ENCODE measurements at places on chromosomes 1 and 21.

GRCh38 chr1:169138866-169139670, 32.6 kb downstream of the ATP1B1 start:
- DNase-seq: peak; percentile 73

GRCh38 chr1:172146141-172146850, 274.2 kb upstream of the C1orf105 start:
- DNase-seq: no peak

GRCh38 chr1:48596046-48596445, 124.0 kb upstream of the SPATA6 start:
- DNase-seq: no peak

- no peak for DNase-seq
Measured at GRCh38 chr1:115428676-115429075, 90.6 kb upstream of the NGF start.

- DNase-seq: peak; percentile 13
Measured at GRCh38 chr1:165431079-165431478, 13.8 kb downstream of the RXRG start.

- DNase-seq: no peak
Measured at GRCh38 chr1:170893655-170894297, 41.6 kb upstream of the MROH9 start.

GRCh38 chr1:76021846-76022245, 52.7 kb upstream of the ST6GALNAC3 start:
- DNase-seq: no peak

DNA sequence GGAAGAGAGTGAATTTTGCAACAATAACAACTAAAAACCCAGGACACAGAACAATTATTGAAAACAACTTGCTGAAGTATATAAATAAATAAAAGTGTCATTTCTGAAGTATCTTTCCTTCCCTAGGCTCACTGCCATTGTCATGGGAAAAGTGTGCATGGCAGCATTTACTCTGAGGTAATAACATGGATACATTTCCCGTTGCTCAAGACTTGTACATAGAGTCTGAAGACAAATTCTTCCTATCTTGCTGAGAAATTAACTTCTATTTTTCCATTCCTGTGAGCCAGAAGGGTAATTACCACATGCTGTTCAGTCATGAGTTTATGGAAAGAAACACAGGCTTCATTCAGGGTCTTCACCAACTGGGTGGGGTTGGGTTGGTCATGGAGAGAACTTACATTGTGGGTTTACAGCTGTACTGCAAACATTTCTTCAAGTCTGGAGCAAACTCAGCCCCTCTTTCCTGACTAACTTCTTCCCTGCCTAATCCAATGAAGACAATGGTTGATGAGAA, 32.2 kb downstream of the ST6GALNAC3 start:
- no peak for DNase-seq

- DNase-seq: no peak
Measured at GRCh38 chr1:18668750-18669404, 38.2 kb downstream of the PAX7 start.

DNA sequence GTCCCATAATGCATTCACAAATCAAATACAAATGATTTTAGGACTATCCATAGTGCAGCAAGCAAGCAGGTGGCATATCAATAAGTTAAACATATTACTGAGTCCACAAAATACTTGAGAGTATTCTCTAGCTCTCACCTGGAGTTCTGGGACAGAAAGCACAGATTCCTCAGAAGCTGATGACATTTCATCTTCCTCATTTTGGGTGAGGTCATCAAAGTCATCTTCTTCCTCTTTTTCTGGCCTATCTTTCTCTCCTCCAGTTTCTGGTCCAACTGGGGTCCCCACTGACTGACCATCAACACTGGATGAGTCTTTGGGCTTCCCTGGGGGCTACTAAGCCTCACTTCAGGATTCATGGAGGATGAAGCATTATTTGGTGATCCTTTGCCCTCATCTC, 38.9 kb downstream of the YY1AP1 start:
- no peak for DNase-seq

DNA sequence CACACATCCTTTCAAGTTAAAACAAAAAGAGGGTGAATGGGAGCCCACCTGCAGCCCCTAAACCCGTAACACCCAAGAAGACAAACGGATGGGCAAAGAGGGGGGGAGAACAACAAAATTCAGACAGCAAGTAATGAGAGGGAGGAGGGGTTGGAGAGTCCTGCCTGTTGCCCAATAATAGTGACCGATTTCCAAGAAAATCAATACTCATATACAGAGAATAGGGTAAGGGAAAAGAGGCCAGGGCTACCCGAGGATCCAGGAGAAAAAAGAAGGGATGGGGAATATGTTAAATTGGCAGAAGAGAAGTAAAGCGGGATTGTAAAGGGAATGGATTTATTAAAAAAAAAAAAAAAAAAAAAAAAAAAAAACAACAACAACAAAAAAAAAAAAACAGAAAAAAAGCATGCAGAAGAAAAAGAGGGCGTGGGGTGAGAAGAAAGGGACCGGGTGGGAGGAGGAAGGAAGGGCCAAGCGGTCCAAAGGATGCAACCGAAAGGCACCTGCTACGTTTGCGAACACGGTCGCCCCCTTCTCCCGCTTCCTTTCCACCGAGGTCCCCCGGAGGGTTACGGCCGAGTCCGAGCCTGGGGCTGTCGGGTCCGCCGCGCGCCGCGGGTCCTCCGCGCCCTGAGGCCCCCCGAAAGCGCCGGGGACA, 930 bp downstream of the SLC30A10 start:
- peak; percentile 28 for DNase-seq

DNA sequence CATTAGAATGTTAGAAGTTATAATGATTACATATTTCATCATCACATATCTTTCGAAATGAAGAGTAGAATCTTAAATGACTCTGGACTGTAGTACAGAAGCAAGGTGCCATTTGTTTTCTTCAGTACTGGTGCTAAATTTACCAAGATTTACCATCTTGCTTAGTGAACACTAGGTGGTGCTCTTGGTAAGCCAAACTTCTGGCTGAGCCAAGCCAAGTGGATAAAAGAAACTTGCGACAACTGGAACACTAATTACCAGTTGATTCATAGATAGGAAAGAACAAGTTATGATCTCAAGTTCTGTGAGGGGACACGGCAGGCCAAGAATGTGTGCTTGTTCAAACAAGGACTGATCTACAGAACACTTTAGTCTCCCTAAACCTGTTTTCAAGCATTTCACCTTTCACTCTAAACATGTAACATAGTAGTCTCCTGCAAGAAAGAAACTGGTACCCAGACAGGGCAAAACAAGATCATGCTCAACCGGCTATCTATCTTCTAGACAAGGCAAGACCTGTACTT, 19.8 kb downstream of the SPRTN start:
- DNase-seq: peak; percentile 63

- DNase-seq: no peak
Measured at GRCh38 chr1:161085165-161085564, 4.2 kb downstream of the NECTIN4 start.

DNA sequence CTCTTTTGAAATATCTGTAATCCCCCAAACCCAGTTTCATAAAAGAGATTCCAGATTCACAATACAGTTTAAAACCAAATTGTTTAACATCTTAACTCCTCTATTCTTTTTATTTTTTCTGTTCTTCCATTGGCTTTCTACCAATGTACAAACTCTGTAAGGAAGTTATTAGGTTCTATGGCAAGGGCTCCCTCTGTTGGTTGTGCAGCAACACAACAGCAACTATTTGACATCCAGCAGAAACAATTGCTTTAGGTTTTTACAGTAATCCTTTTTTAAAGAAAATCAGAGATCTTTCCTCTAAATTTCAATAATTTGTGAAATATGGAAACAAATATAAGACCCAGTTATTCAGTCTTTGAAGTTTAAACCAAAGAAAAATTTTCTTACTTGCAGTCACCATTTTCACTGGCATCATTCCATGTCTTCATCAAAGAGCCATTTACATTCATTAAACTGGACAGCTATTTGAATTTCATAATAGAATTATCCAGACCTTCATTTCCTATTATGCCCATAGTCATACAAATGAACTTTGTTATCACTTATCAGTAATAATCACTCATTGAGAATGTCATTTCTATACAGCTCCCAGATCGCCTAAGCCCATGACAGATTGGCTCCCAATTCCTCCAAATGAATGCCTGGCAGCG, 46.5 kb upstream of the RNF11 start:
- peak; percentile 72 for DNase-seq

- no peak for DNase-seq
Measured at GRCh38 chr1:3153197-3153596, 84.2 kb downstream of the PRDM16 start.

DNA sequence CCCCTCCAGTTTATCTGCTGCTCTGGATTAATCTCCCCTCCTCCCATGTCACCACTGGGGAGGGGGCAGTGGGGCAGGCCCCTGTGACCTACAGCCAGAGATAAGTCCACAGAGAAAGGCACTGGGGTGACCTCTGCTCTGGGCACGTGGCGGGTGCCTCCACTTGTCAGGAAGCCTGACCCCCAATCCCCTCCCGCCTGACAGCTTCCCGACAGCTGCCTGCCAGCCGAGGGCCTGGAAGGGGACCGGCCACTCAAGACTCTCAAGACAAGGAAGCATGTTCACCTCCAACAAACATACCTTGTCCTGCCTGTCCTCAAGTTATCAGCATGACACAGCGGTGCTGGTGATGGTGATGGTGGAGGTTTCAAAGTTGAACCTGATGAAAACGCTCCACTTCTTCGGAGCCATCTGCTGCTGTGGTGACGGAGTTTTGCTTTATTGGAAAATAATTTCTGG, 3.2 kb upstream of the FAAP20 start:
- no peak for DNase-seq

GRCh38 chr1:161962091-161962887, 61.4 kb downstream of the OLFML2B start:
- DNase-seq: peak; percentile 72

DNA sequence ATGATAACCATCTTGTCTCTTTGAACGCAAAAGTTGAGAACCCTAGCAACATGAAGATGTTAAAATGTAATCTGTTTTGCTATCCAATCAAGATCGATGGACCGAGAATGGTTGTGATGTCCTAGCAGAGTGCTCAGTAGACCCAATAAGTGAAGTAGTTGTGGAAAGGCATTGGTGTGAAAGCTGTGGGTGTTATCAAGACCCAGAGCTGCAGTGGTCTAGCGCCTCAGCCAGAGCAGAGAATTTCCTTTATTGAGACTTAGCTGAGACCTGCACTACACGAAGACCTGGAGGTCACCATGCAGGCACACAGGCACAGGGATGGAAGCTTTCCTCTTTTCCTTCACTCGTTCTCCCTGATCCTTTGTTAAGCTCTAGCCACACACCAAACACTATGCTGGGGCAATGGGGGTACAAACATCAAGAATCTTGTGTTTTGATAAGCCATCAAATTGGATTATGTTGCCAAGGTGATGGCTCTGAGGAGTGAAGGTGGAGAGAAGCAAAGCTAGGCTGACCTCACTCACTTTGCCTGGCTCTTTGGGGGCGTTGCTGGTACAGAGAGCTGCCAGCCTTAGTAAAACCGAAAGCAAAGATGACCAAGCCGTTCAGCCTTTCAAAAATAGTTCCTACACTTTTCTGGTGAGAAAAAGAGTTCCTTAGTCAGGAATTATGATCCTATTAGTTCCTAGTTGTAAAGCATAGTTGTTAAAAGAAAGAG, 24.1 kb downstream of the METTL13 start:
- DNase-seq: no peak

GRCh38 chr1:221032637-221033280, 153.5 kb downstream of the HLX start:
- DNase-seq: no peak

DNA sequence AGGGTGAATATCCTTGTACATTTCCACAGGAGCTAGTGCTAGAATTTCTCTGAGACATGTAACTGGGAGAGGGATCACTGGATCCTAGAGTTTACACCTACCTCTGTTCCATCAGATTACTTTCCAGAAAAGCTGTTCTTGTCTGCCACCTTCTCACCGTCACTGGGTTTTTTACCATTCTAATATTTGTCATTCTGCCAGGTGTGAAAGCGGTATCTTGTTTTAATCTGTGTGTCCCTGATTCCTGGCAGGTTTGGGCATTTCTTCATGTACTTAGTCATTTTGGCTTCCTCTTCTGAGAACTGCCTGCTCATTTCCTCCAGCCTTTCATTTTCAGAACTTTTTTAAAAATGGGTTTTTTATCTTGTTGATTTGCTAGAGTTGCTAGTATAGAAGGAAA, 5.1 kb downstream of the PMF1 start:
- peak; percentile 55 for DNase-seq

GRCh38 chr1:206821493-206821892, 43.9 kb upstream of the IL20 start:
- DNase-seq: no peak

DNA sequence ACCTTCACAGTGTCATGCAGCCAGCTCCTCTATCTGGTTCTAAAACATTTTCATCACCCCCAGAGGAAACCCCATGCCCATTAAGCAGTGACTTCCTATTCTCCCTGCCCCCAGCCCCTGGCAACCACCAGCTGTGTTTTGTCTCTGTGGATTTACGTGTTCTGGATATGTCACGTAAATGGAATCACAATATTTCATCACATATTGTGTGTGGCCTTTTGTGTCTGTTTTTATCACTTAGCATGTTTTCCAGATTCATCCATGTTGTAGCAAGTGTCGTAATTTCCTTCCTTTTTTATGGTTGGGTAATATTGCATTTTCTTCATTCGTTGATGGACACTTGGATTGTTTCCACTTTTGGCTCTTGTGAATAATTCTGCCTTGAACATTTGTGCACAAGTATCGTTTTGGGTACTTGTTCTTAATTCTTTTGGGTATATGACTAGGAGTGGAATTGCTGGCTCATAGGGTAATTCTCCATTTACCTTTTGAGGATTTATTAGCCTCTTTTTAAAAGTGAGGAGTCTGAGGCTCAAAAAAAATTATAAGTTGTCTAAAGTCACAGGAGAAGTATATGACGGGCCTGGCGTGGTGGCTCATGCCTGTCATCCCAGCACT, 127.0 kb downstream of the MRPS6 start:
- DNase-seq: no peak

GRCh38 chr21:42009018-42009830, 936 bp downstream of the ZBTB21 start:
- peak; percentile 50 for DNase-seq

- no peak for DNase-seq
Measured at GRCh38 chr1:228366062-228366865, 40.4 kb downstream of the TRIM11 start.

DNA sequence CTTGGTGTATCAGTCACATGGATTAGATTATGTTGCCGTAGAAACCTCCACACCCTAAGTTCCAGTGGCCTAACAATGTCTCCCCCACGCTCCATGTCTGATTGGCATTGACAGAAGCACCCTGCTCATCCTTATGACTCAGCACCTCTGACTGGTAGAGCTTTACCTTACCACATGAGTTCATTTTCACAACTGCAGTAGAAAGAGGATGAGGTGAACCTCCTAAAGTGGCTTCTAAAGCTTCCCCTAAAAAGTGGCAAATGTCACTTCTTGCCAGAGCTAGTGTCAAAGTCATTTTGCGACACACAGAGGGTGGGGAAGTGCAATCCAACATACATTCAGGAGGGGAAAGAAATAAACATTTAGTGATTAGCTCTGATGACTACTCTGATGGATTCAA, 30.6 kb upstream of the LYPD8 start:
- DNase-seq: no peak

Measured in GM13977 (cell line).